Substantia nigra (tissue), 51 donors: ENCODE measurements at places on chromosomes 13 and 19.

DNA sequence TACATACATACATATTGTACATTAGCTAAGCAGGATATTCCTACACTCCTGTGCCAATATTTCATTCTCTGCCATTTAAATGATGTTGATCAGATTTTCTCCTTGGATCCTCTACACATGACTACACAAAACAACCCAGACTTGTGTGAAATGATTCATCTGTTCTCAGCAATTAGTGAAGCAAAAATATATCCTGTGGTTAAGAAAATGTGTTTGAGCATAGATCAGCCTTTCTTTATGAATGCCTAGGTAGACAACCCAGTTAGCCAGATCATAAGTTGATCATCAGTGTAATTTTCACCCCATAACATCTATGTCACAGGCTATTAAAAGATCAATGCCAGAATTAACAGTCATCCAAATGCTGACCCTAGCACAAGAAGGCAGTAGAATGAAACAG is 275.2 kb upstream of the EDNRB start:
- DNase-seq: no peak

DNA sequence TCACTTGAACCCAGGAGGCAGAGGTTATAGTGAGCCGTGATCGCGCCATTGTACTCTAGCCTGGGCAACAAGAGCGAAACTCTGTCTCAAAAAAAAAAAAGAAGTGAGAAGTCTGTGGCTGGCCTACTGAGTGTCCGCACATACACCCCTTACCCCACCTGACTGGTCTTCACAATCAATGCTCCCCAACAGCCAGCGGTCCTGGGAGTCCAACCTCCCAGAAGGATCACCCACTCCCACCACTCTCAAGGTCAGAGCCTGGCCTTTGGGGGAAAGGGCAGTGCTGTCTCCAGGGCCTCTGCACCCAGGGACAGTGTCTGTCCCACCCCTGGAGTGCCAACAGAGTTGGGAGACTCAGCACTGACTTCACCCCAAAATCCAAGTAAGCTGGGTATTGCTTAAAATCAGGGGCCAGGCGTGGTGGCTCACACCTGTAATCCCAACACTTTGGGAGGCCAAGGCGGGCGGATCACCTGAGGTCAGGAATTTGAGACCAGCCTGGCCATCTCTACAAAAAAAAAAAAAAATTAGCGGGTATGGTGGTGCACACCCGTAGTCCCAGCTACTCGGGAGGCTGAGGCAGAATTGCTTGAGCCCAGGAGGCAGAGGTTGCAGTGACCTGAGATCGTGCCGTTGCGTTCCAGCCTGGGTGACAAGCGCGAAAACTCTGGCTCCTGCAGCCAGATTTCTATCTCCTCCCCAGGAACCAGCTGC is 2.3 kb upstream of the CD320 start:
- no peak for DNase-seq

GRCh38 chr19:10289167-10289835 is 451 bp upstream of the ICAM5 start:
- DNase-seq: no peak

DNA sequence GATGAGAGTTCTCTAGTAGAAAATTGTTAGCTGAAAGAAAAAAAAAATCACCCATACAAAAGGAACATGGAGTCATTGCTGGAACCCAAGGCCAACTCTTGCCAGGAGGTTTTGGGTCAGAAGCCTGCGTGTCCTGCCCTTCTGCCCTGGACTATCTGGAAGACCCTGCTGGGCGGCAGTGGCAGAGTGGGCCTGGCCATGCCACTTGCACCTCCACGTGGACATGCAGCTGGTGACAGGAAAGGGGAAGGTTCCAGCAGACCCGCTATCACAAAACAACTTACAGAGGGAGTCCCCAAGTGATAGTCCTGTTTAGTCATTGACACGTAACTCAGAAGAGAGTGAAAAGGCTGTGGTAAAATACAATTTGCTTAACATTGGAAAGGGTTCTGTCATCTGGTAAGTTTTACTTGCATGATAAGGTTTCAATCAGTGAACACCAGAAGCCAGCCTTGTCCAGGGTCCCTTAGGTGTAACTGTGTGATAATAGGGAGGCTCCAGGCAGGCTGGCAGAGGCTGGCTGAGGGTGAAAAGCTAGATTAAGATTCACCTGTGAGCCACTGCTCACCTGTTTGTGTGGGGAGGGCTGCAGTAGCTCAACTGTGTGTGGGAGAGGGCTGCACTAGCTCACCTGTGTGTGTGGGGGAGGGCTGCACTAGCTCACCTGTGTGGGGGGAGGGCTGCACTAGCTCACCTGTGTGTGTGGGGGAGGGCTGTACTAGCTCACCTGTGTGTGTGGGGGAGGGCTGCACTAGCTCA is 47.8 kb downstream of the COL4A2 start:
- no peak for DNase-seq
